ENCODE measurements at places on chromosomes 7 and 10.
A peak's percentile ranks its signal among the peaks of the same experiment; 100 is the strongest.

DNA sequence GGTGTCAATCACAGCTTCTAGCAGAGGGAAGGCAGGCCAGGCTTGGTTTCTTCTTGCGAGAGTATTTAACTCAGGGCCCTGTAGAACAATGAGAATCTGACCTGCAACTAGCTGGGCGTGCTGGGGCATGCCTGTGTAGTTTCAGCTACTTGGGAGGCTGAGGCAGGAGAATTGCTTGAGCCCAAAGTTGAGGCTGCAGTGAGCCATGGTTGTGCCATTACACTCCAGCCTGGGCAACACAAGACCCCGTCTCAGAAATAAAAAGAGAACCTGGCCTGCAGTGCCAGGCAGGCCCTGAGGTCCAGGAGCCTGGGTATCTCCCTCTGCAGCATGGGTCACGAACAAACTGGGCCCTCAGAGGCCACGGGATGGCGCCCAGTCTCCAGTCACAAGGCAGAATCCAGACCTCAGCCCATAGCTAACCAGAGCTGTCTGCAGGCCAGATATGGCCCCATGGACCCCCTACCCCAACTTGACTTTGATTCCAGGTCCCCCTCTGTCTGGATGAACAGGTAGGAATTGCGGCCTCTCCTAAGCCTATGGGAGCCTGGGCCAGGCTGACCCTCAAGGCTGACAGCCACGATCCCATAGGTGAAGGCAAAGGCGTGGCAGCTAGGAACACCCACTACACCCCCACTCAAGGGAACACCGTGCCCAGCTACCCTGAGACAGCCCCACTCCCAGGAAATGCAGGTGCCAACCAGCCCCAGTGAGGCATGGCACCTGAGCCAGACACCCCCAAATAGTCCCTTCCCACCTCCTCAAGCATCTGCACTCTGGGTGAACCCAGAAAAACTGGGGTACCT, 102.7 kb upstream of the TNRC18 start:
- DNase-seq = no peak

GRCh38 chr7:130430115-130430514, 10.7 kb downstream of the CEP41 start:
- DNase-seq = no peak

DNA sequence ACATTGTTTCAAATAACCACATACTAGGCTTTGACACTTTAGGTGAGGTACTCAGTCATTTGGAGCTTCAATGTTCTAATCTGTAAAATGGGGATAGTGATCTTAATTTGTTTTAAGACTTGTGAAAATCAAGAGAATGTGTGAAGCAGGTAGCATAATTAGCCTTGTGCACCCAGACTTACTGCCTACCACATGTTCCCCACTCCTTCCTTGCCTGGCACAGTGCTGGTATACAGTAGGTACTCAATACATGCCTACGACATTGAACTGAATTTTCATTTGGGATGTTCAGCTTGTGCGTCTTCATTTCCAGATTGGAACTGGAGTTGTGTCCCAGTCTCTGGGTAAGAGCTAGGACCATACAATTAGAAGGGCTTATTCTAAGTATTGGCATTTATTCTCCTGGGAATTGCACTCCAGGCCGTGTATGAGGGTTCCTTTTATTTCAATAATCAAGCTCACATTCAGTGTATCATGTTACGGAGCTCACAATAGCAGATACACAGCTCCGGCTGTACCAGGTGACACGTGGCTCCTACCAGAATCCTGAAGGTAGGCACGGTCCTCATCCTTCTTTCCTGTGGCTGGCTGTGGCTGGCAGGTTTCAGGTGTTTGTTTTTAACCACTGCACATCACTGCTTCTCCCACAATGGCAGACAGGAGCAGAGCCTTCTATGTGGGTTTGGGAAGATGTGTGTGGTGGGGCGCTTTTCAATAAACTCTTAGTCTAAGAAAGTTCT, 109.4 kb upstream of the PDCD4 start:
- DNase-seq = no peak

DNA sequence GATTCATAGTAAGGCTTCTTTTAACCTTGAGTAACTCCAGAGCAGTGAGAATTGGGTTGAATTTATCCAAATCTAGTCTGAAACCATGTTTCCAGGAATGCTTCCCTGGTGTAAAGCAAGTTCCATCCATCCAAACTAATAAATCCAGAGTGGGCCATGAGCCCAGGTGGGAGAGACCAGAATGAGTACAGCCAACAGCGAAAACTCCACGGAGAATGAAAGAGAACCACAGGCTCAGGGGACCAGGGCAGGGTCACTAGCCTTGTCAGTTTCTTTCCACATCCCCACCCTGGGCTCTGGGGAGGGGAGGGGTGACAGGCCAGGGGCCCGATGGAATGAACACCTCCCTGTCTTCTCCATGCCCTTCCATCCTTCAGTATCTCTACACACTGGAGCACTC, 180.1 kb downstream of the NEURL1 start:
- no peak for DNase-seq

DNA sequence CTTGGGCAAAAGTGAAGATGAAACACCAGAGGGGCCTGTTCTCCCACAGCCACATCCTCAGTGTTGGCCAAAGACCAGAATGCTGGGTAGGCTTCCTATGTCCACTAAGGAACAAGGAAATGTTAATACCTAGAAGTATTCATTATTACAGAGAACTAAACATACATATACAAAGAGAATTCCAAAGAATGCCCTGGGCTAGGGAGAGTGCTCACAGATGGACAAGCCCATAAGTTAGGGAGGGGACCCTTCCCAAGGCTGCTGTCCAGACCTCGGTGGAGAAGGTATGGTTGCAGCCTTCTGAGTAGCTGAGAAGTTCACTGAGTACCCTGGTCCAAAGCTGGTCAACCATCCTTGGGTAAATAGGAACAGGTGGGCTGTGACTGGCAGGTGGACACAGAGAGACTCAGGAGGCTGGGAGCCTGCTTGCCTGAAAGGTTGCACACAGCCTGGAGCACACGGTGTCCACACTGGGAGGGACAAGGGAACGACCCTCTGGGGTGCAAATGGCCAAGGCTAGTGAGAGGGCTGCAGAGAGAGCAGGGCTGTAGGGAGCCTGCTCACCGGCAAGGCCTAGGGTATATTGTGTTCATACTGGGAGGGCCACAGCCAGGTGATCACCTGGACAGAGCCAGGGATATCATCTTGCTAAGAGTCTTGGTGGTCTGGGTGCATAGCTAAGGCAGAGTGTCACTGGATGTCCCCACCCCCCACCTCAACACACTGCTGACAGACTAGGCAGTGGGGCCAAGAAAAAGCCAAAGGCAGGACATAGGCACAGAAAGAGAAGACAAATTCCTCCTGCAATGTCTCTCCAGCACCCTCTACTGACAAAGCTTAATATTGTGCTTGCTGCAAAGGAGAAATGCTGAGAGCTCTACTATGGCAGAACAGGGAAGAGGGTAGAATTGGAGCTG, 40.3 kb downstream of the CPVL start:
- DNase-seq = peak; percentile 68

DNA sequence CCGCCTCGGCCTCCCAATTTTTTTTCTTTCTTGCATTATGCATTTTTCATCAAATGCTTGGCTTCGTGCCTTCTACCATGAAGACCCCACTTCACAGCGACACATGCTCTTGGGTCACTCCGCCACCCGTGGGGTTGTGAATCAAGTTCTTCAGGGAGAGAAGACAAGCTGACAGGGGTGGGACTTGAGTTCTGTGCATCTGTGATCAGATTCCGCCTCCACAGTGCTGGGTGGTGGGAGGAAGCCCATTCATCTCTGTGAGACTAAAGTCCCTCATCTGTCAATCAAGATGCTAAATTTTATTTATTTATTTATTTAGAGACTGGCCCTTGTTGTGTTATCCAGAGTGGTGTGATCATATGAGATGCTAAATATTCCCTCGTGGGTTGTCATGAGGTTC, 333.0 kb downstream of the DPP6 start:
- DNase-seq = no peak

DNA sequence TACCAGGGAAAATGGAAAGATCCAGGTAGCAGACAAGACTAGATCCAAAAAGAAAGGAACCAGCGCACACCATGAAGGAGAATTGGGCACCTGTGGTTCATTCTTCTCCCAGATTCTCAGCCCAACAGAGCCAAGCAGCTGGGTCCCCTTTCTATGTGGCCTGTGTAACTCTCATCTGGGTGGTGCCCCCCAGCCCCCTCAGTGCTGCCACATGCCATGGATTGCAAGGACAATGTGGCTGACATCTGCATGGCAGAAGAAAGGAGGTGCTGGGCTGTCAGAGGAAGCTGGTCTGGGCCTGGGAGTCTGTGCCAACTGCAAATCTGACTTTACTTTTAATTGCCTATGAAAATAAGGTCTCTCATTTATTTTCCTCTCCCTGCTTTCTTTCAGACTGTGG, 21.4 kb downstream of the PRSS2 start:
- no peak for DNase-seq
